NCI-H526 (cell line): ENCODE measurements at places on chromosomes 12 and 14.

- DNase-seq: no peak
These were observed 1.9 kb upstream of the DCAF4 start for GRCh38 chr14:72924337-72924736.

- no peak for DNase-seq
These were observed 20.4 kb downstream of the CCDC88C start for GRCh38 chr14:91396959-91397815.

GRCh38 chr14:99035268-99035667, 236.7 kb downstream of the BCL11B start:
- no peak for DNase-seq

DNA sequence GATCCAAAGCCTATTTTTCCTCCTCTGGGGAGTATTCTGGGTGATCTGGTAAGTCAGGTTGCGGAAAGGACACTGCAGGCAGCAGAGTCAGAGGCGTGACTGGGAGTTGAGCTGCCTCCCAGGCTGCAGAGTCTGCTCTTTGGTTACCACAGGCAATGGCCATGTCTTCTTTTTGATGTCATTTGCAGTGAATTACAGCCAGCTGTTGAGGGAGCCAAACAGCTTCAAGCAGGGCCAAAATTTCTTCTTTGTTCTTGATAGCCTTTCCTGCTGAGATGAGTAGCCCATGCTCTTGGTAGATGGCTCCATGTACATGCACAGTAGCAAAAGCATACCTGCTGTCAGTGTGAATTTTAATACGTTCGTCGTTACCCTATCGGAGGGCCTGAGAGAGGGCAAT, 116.6 kb upstream of the PZP start:
- DNase-seq: no peak

DNA sequence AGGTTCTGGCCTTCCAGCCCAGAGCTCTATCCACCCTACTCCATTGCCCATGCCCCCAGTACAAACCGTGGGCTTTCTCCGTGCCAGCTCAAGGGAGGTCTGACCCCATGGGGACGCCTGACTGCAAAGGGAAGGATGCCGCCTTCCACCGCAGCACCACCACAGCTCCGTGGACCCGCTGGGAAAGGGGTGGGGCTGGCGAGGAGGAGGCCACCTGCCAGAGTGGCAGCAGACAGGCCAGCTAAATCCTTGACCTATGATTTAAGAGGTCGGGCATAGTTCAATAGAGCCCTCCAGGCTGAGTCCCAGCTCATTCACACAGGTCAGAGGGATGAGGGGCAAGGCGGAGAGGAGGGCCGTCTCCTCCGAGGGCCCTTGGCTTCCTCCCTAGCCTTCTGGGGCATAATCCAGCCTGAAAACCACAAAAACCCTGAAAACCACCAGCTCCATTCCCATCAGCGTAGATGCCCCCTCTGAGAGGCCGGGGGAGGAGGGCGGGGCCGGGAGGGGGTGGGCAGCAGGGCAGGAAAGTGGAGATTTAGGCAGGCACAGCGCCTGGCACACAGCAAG, 14.9 kb upstream of the FIGNL2 start:
- DNase-seq: peak; percentile 42
